ENCODE measurements at places on chromosomes 12 and 14.

- peaks cover 42% of the 10 kb centered on the region for H3K36me3 ChIP-seq
- H3K27ac ChIP-seq = no peak overlapping the region
- no peaks in the 10 kb centered on the region for H3K27me3 ChIP-seq
- H3K4me1 ChIP-seq = peaks cover 4% of the 10 kb centered on the region
- no peak overlapping the region for H3K4me3 ChIP-seq
Observed at GRCh38 chr12:57725851-57726150, 12.7 kb downstream of the AGAP2 start.

DNA sequence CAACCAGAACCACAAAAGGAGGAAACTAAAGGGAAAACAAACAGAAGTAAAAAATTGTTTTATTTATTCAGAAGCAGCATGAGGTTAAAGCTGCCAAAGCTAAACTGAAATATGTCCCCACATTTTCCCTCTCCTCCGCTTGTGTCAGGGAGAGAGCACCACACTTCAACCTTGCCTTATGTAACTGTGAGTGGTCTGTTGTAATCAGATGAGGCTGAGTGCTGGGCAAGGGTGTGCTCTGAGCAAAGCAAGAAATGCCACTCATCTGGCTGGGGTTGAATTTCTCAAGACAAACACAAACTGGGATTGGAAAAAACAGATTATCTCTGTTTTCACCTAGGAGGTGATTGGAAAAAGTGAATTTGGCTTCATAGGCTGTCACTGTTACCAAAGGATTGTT lies 12.2 kb downstream of the CAPZA3 start:
- no peaks in the 10 kb centered on the region for H3K4me1 ChIP-seq
- H3K27me3 ChIP-seq = no peaks in the 10 kb centered on the region
- no peaks in the 10 kb centered on the region for H3K36me3 ChIP-seq
- no peak for DNase-seq
- no peak overlapping the region for H3K27ac ChIP-seq

DNA sequence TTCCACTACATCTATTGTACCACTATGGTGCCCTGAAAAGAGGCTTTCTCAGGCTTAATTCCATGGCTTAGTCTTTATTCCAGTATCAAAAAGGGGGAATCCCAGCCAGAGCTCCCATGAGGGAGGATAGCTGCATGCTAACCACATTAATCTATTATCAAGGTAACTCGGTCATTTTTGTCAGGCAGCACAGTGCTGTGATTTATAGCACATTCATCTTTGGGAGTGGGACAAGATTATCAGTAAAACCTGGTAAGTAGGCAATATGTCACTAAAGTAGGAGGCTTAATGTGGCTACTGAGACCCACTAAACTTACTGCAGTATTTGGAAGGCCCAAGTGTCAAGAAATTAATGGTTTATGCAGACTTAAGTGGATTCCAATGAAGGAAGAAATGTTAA lies 58.9 kb downstream of the DAD1 start:
- DNase-seq = no peak
- H3K27ac ChIP-seq = peak overlapping the region; percentile 99
- H3K4me1 ChIP-seq = peaks cover 96% of the 10 kb centered on the region
- H3K27me3 ChIP-seq = no peaks in the 10 kb centered on the region

GRCh38 chr12:119258149-119258548 lies 76.4 kb upstream of the CCDC60 start:
- no peak overlapping the region for H3K27ac ChIP-seq
- no peaks in the 10 kb centered on the region for H3K4me1 ChIP-seq
- H3K36me3 ChIP-seq = no peaks in the 10 kb centered on the region
- no peak for DNase-seq
- no peak overlapping the region for H3K4me3 ChIP-seq

GRCh38 chr14:99615497-99616157 lies 11.6 kb upstream of the CCDC85C start:
- no peak overlapping the region for H3K4me3 ChIP-seq
- H3K27me3 ChIP-seq = peaks cover 4% of the 10 kb centered on the region
- no peak for DNase-seq
- no peaks in the 10 kb centered on the region for H3K36me3 ChIP-seq
